ENCODE measurements at places on chromosomes 3 and 15. TPM values are rescaled to one million over a fixed set of nuclear protein-coding genes. Genes with fewer than 3 reads are reported as not detected.

- no peaks in the 10 kb centered on the region for H3K36me3 ChIP-seq
- H3K4me3 ChIP-seq, result no peak overlapping the region
- H3K27me3 ChIP-seq, result no peaks in the 10 kb centered on the region
- no peak for DNase-seq
- peaks cover 4% of the 10 kb centered on the region for H3K4me1 ChIP-seq
Observed at GRCh38 chr3:3559786-3560185, 239.4 kb upstream of the LRRN1 start.

DNA sequence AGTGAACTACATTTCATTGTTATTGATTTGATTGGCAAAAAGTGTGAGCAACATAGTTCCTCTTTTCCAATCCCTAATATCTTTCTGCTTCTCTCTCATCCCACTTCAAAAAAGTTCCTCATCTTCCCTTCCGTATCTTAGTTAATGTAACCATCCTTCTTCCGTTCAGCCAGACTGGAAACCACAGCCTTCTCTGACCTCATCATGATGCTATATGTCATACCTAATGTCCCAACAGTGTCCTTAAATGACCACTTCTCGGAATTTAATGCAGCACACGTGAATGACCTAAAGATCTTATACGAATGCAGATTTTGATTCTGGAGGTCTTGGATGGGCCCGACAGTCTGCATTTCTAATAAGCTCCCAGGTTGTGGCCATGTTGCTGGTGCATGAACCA is 320.3 kb upstream of the SATB1 start:
- no peaks in the 10 kb centered on the region for H3K27me3 ChIP-seq
- no peaks in the 10 kb centered on the region for H3K36me3 ChIP-seq
- DNase-seq, result no peak
- H3K27ac ChIP-seq, result no peak overlapping the region

DNA sequence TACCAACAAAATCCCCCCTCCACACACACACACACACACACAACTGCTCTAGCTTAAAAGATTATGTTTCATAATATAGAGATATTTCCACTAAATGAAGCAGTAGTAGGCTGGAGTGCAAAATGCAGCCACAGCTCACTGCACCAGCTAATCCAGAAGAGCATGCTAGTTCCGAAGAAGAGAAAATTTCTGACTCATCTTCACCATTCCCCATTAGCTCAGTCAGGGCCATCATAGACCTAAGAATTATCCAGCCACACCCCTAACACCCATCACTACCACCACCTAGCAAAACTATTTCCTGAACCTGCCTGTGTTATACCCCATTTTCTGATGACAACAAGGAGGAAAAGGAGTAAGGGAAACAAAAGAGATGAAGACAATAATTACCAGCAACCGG is 67.1 kb upstream of the UBE2E2 start:
- no peaks in the 10 kb centered on the region for H3K27me3 ChIP-seq
- no peak for DNase-seq

GRCh38 chr3:150623945-150624344 is 20.8 kb downstream of the SELENOT start:
- DNase-seq, result no peak
- H3K4me1 ChIP-seq, result peaks cover 1% of the 10 kb centered on the region
- H3K27me3 ChIP-seq, result no peaks in the 10 kb centered on the region
- H3K27ac ChIP-seq, result no peak overlapping the region

- H3K27me3 ChIP-seq, result no peaks in the 10 kb centered on the region
- H3K4me1 ChIP-seq, result peaks cover 9% of the 10 kb centered on the region
- no peak overlapping the region for H3K4me3 ChIP-seq
- no peak overlapping the region for H3K27ac ChIP-seq
Observed at GRCh38 chr3:172161959-172162358, 122.6 kb downstream of the FNDC3B start.

- no peak overlapping the region for H3K4me3 ChIP-seq
- DNase-seq, result no peak
- no peaks in the 10 kb centered on the region for H3K36me3 ChIP-seq
- no peaks in the 10 kb centered on the region for H3K4me1 ChIP-seq
Observed at GRCh38 chr15:88498996-88499395, 31.5 kb downstream of the MRPS11 start.

DNA sequence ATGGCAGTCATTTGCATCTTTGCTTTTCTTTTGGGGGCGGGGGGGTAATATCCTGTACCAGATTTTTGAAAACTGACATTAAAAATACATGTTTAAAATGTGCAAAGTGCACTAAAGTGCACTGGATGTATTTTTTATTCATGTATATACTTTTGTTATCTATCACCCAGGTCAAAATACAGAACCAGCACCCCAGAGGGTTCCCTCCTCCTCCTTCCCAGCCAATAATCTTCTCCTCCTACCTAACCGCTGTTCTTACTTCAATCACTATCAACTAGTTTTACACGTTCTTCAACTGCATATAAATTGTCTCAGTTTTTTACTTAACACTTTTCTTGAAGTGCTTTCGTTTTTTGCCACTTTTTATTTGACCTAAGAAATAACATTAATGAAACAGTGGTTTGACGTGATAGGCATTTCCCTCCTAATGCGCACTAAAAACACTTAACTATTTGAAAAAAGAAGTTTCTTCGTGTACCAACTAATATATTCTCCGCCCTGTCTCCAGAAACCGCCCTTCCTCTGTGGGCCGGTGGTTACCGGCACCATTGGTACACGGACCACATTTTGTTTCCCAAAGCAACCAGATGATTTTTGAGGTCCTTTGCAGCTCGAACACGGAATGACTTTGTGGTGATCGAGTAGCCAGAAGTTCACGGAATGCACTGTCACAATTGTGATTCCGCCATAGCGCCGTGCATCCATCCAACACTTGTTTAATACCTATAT is 836 bp upstream of the AKAP13 start:
- peak overlapping the region; percentile 52 for H3K27ac ChIP-seq
- no peaks in the 10 kb centered on the region for H3K27me3 ChIP-seq
- DNase-seq, result no peak
- H3K36me3 ChIP-seq, result no peaks in the 10 kb centered on the region
- peak overlapping the region; percentile 75 for H3K4me3 ChIP-seq

DNA sequence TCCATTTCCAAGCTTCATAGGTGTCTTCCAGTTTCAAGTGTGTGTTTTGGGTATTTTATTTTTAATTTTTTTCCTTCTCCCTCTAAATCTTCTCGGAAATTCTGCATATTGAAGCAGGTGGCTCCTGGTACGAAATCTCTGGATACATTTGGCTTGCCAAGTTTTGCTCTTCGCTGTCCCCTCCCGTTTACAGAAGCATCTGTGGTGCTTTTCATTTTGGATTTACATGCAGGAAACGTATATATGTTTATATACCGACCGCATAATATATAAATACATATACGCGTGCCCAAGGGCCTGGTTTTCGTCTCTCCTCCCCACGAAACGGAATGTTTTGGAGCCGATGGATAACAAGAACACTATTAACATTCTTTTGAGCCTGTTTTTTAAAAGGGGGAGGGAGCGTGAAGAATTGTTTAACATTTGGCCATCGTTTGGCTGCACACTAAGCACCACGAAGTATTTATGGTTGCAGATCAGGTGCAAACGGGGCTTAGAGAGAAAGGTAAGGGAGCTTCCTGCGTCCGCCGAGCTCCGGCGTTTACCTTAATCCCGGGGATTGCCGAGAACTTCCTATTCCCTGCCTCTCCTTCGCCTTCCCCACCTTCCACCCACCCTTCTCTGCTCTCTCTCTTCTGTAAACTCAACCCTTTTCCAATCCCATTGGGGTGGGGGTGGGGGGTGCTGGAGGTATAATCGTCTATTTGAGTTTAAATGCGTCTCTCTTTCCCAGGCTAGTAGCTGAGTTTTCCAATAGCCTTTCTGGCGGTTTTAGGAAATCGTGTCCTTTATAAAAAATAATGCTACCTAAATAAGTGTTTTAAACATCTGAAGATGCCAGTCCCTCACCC is 1.1 kb upstream of the NLGN1 start:
- no peaks in the 10 kb centered on the region for H3K4me1 ChIP-seq
- H3K27me3 ChIP-seq, result no peaks in the 10 kb centered on the region
- DNase-seq, result no peak
- H3K36me3 ChIP-seq, result no peaks in the 10 kb centered on the region
- peak overlapping the region; percentile 74 for H3K27ac ChIP-seq
- peak overlapping the region; percentile 61 for H3K4me3 ChIP-seq

DNA sequence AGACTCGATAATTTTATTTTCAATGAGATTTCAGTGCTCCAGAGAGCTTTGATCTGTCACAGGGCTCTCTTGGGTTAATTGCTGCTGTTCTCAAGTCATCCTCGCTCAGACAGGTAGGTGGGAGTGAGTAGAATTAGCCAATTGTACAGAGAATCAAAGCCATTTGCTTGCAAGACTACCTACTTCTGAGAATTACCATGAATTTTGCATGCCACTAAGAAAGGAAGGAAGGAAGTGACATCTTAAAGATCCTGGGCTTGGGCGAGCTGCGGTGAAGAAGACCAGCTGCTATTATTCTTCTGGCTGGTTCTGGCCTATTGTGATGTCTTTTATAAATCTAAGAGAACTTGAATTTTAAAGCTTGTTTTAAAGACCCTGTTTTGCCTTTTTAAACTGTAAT is 154.1 kb upstream of the LPP start:
- DNase-seq, result no peak
- no peak overlapping the region for H3K4me3 ChIP-seq
- no peaks in the 10 kb centered on the region for H3K36me3 ChIP-seq

DNA sequence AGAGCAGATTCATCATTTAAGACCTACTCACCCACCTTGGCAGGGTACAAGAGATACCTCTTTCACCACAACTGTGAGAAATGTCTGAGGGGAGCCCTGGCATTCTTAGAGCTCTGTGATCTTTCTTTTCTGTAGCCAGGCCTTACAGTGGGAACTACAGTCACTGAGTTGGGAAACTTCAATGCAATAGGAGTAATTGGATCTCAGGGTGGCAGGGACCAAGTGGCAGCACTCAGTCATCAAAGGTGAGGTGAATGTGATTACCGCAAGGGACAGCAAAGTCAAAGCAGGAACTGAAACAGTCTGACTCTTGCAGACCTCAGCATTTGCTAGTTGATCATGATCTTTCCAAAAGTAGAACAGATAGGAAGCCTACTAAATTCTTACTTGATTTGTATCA is 7.2 kb upstream of the MCF2L2 start:
- no peak for DNase-seq
- H3K4me3 ChIP-seq, result no peak overlapping the region
- H3K36me3 ChIP-seq, result no peaks in the 10 kb centered on the region
- H3K4me1 ChIP-seq, result no peaks in the 10 kb centered on the region

- H3K4me3 ChIP-seq, result peak overlapping the region; percentile 58
- no peaks in the 10 kb centered on the region for H3K36me3 ChIP-seq
- H3K4me1 ChIP-seq, result no peaks in the 10 kb centered on the region
- no peak for DNase-seq
- no peak overlapping the region for H3K27ac ChIP-seq
- H3K27me3 ChIP-seq, result no peaks in the 10 kb centered on the region
Observed at GRCh38 chr15:51621155-51621765, 1.3 kb downstream of the DMXL2 start.

Gene A4GNT
- not detected for total RNA-seq

Gene TRAT1
- 0.52 TPM for total RNA-seq

Gene PIAS1
- 43.6 TPM for total RNA-seq

Gene GOLGA6D
- total RNA-seq, result 0.12 TPM

Gene GASK1A
- total RNA-seq, result 33.7 TPM

Gene ZNF620
- 5.1 TPM for total RNA-seq

Gene FANCD2OS
- total RNA-seq, result not detected
